Activated CD4-positive, alpha-beta T cell treated with anti-CD3 and anti-CD28 coated beads for 4 hours (primary cell): ENCODE measurements at places on chromosomes 7 and 10.

DNA sequence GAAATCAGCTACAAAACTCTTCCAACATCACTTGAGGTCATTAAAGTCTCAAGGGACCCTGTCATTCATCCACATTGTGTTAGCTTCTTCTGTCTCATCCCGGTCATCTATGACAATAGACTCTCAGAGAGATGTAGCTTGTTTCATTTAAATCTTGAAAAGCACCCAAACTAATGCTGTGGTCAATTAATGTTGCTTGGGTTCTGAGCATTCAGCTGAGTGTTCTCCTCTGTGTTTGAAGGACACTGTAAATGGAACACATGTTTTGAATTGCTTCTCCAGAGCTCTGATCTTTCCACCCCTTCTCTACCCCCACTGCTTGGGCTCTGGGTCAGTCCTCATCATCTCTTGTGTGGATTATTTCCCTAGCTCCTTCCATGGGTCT lies 19.6 kb upstream of the ADD3 start:
- no peak for DNase-seq

GRCh38 chr10:25614652-25615051 lies 319.4 kb upstream of the MYO3A start:
- no peak for DNase-seq

DNA sequence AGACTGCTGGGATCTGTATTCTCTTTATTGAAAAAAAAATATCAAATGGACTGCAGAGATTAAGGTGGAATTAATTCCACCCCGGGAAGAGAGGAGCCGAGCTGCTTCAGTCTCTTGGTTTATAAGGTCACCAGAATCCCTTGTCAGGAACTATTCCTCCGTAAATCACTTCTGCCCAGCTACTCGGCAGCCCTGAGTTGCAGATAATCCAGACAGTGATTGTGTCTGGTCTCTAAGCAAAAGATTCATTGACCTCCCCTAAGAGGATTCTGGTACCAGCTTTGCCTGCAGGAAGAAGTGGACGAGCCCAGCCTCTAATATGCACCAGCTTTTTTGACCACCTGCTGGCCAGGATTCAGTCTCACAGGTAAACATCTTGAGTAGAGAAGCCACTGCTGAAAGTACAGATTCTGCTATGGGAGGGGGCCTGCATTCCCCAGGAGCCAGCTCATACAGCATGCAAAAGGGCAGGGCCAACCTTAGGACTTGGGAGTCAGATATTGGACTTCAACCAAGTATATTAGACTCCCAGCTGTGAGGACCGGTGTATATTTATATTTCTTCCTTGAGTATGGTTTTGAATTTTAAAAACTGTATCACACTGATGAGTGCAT lies 27.1 kb upstream of the PLXNA4 start:
- no peak for DNase-seq

- no peak for DNase-seq
These were observed 6.9 kb downstream of the PPP2R2D start for GRCh38 chr10:131907679-131908078.

- DNase-seq = no peak
These were observed 38.0 kb downstream of the SNX10 start for GRCh38 chr7:26329520-26330255.

DNA sequence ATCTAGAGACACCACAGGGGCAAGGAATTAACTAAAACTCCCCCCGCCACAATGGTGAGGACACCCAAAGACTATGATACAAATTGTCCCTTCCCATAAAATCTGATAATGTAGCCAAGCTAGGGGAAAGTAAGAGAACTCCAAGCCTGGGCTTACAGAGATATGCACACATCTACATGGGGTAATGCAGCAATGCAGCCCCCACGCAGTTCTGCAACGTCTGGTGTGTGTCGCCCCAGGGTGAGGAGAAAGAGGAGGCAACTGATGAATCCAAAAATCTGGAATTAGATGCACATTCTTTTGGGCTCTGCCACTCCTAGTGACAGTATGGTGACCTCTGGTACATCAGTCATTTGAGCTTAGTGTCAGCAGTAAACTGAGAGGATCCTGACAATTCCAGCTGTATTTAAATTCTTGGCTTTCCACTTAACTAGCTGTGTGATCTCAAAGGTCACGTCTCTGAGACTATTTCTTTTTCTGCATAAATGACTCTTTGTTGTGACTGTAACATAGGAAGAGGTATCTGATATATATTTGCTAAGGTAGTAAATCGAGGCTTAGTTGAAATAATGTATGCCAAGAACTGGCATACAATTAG lies 51.5 kb downstream of the PIP4K2A start:
- no peak for DNase-seq

- DNase-seq = no peak
These were observed 568 bp downstream of the PRSS2 start for GRCh38 chr7:142771353-142771723.

DNA sequence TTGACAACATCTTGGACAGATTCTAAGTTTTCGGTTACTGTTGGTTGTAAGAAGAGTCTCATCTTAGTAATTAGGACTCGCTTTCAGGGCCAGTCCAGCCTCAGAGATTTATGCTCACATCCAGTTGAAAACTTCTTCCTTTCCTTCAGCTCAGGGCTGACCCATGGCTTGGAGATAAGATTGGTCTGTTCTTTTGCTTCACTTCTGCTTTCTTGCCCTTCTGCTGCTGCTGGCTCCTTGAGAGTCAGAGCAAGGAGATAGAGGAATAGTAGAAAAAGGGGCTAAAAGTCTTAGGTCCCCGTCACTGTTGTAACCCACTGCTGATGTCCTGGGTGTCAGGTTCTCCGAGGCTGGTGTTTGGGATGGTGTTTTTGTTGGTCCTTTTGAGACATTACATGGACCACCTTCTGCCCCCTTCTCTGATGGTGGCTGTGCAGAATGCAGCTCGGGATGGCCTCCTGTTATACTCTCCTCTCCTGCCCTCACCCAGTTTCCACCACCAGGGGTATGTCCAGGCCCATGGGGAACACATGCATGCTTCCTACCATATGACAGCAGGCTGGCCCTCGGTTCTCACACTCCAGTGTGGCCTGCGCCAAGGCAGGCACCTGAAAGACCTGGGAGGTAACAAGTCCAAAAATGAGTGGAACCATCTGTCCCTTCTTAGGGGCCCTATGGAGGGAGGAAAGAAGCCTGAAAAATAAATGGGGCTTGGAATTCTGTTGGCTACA lies 67.8 kb upstream of the PCBD1 start:
- DNase-seq = no peak

DNA sequence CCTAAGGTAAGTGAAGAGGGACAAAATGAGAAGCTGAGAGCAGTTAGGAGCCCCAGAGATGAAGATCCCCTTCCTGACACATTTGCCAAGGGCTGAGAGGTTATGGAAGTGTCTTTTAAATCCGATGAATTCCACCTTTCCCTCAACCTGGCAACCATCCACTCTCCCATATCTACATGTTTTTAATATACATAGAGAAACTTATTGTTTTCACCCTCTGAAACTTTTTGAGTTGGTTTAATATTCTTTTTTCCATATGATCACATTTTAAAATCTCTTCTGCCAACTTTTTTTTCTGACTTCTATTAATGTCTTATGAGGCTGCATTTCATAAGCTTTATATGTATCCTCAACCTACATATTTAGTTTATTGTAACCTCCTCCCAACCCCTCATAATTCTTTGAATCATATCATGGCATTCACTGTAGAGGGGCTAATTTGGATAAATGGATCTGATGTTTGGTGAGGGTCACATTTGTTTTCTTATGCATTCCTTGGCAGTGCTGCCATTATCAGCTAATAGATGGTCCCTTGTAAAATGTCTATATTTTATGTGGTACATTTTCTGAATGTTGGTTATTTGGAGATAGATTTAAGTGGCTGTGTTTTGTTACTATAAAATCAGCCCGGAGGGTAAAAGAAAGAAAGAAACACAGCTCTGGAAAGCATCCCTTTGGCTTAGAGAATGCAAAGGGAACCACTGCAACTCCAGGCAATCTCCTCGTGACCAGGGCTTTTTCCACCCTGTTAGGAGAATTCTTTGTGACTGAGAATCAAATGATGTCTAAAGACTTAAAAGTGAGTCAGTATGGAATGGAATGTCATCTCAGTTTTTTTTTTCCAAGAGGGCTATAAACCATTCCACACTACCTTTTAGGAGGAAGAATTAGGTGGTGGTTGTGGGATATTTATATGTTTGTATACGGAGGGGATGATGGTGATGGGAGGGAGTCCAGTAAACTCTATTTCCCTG lies 334.4 kb downstream of the SUGCT start:
- no peak for DNase-seq

DNA sequence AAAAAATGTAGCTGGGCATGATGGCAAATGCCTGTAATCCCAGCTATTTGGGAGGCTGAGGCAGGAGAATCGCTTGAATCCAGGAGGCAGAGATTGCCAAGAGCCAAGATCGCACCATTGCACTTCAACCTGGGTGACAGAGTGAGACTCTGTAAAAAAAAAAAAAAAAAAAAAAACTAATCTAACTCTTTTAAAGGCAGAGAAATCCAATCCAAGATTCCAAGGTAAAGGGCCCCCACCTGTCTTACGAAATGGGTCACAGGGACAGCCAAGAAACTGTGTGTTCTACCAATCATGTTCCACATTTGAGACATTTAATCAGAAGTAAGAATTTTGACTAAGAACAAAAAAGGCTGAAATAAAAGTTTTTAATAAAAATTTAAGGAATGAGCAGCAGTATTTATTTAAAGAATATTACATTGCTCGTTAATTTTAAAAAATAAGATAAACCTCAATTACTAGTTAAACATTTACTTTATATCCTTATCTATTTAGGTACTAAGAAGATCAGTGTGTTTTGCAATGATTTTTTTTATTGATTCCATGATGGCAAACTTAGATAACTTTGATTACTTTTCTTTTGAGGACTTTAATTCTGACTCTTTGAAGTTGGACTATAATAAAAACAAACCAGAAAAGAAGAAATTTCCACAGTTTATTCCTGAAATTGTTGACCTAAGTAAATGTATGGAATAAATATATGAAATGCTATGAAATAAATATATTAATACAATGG lies 6.7 kb upstream of the OAT start:
- no peak for DNase-seq

DNA sequence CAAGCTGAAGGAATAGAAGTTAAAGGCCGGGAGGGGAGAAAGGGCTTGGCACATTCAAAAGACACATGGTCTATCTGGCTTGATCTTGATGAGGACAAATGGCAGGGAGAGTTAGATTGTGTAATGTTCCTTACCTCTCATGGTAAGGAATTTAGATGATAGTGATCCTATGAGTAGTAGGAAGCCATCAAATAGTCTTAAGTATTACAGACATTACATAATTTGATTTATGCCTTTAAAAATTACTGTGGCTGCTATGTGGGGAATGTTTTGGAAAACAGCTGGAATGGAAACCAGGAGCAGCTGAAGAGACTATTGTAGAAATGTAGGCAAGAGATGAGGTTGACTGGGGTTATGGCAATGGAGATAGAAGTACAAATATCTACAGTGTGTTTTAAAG lies 351.3 kb upstream of the BMPER start:
- DNase-seq = no peak

GRCh38 chr7:116259156-116259870 lies 49.0 kb downstream of the TES start:
- DNase-seq = no peak

GRCh38 chr7:81004098-81004497 lies 85.2 kb upstream of the SEMA3C start:
- DNase-seq = no peak

GRCh38 chr10:86798025-86798424 lies 41.6 kb downstream of the BMPR1A start:
- DNase-seq = no peak

DNA sequence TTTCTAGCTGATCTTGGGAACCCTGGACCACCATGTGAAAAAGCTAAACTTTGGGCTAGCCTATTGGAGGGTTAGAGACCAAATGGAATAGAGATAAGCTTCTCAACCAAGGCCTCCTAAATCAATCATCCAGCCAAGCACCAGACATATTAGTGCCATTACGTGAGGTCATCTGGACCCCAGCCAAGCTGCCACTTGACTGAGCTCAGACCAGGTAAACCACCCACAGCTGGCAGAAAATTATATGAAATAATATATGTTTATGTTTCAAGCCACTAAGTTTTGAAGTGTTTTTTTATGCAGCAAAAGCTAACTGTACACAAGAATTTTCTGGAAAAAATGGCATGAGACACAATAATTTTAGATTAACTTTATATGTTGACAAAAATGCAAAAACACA lies 82.6 kb upstream of the PCGF5 start:
- DNase-seq = no peak

DNA sequence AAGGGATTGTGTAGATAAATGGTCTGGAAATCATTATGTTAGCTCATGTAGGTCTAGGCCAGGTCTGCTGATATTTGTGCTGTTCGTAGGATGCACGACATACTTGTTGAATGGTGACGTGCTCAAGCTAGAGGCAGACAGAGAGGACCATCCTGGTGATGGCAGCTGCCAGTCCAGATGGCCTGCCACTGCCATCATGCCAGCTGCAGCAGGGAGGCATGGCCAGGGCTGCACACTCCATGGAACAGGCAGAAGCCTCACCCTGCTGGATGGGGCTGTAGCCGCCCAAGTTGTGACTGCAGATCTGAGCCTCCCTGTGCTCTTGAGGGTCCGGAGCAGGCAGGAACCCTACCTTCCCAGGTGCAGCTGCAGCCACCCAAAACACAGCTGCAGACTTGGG lies 80.3 kb downstream of the SPDYE5 start:
- no peak for DNase-seq

- no peak for DNase-seq
These were observed 168.2 kb downstream of the DPY19L1 start for GRCh38 chr7:34869057-34869456.

- no peak for DNase-seq
These were observed 607.5 kb downstream of the SORCS1 start for GRCh38 chr10:106557053-106557452.

DNA sequence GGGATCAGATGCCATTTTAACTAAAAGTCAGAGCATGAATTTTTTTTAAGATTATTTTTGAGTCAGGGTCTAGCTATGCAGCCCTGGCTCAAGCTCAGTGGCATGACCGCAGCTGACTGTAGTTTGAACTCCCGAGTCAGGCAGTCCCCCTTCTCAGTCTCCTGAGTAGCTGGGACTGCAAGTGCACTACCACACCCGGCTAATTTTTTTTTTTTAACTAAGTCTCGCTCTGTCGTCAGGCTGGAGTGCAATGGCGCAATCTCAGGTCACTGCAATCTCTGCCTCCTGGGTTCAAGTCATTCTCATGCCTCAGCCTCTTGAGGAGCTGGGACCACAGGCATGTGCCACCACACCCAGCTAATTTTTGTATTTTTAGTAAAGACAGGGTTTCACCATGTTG lies 7.8 kb downstream of the TAS2R41 start:
- DNase-seq = no peak

GRCh38 chr7:43758029-43758821 lies at the start of gene BLVRA:
BLVRA (plus strand) TSS chr7:43758680; CDS start chr7:43771159, 12,479 bp downstream.
- DNase-seq = peak; percentile 62

DNA sequence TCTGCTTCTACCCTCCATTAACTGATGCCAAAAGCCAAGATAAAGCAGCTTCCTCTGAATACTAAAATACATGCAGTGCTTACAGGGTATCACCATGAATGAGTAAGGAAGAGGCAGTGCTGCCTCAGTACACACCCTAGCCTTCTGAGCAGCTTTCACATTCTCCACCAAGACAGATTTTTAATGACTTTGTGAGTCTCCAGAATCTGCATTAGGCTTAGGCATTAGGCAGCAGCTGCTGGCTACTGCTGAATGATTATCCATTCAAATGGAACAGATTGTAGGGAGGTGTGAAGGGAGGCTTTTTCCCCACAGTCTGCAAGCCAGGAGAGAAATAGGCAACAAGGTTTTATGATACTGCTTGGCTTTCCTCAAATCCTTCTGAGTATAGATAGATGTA lies 1226.7 kb upstream of the LRRN3 start:
- no peak for DNase-seq

GRCh38 chr10:131089150-131089549 lies 222.4 kb downstream of the TCERG1L start:
- DNase-seq = no peak
